ENCODE measurements at places on chromosomes 16 and 17.

DNA sequence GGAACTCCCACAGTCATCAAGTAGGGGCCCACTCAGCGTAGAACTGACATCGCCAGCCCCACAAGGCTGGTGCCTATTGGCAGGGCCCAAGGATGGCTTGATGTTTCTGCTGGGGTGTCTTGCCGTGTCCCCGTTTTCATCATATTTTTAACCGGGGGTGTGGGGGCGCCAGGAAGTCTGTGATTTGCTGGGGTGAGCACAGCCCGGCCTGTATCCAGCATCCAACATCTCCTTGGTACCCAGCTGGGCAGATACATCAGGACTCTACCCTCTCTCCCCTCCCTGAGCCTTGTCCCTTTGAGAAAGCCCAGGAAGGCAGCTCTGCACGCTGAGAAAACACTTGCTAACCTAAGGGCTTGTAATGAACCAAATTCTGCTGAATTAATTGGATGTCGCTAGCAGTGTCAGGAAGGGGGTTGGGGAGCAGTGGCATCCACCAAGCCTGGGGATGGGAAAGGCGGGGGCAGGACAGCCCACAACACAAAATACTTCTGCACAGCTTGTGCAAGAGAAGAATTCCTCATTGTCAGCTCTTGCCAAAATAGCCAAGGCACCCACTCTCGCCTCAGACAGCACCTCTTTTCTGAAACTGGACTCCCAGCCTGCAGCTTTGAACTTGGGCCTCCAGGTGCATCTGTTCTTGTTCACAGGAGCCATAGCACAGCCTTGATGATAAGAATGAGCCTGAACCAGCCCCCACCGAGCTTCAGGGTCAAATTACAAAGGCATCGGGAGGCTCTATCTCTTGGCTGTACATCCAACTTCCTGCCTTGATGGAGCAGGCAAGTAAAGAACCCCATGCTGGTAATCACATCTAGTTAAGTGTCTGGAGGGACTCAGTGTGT, 63.7 kb upstream of the LYRM9 start:
- no peak for DNase-seq

- no peak for DNase-seq
Observed at GRCh38 chr17:14741491-14741890, 440.6 kb downstream of the HS3ST3B1 start.

DNA sequence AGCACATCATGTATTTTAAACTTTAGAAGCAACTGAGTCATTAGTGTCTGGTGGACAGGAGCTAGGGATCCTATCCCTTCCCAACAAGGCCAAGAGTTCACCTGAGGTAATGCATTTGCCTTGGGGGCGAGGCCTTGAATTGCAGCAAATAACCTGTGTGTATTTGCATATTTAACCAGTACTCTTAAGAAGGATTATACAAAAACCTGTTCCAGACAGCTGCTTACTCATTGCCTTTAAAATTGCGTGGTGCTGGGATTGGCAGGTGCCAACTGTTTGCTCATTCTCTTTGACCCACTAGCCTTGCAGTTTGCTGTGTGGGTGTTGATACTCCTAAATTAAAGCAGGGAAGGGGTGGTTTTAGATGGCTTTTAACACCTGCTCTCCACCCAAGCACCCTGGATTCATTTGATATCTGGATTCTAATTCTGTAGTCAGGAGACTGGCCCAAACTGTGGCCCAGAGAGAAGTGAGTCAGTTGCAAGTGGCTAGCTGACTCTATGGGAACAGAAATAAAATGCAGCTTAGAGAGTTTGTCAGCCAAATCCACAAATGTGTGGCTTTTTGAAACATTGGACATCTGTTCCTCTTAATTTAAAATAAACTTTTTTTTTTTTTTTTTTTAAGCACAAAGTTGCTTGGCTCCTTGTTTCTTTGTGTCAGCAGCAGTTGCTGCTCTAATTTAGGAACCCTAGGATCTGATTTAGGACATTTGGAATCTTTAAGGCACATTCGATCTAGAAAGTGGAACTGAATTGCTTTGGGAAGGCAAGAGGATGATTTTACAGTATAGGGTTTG, 46.9 kb downstream of the TUBD1 start:
- DNase-seq, result no peak

DNA sequence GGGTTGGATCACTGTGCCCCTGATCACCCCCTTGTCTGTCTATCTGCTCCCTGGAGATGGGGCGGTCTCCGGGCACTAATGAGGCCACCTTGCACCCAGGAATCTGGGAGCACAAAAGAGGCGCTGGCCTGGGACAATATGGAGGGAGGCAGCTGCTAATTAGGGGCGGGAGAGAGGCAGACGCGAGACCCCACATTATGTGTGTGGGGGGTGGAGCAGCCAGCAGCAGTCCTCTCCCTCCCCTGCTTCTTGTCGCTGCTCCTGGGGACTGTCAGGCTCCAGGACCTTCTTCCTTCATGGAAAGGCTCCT, 324 bp upstream of the HCRT start:
- DNase-seq, result no peak

DNA sequence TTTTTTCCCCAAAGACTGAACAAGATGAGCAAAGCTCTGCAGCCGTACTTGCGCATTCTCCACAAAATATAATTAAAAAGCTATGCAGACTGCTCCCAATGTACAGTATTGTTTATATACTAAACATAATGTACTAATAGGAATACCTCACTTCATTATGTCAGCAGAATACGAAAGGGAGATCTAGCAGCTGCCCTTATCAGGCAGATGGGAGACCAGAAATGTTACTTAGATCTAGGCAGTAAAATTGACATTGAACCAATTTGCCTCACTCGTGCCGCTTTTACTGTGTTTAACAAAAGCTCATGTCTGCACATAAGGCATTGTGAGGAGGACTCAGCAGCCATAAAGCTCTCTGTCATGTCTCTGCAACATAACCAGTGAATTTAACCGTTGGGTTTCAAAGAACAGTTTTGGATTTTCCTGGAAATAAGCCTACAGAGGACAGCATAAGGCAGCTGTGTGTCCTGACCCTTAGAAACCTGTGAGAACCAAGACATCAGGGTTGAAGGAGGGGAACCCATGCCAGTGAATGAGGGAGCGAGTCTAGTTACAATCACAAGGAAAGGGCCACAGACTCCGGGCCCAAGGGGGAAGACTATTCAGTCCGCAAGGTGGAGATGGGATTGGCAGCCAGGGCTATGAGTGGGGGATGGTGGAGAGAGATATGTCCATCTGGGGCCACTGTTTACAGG, 71.4 kb downstream of the GNAO1 start:
- DNase-seq, result no peak

GRCh38 chr17:55314061-55314783, 49.5 kb downstream of the HLF start:
- DNase-seq, result no peak

DNA sequence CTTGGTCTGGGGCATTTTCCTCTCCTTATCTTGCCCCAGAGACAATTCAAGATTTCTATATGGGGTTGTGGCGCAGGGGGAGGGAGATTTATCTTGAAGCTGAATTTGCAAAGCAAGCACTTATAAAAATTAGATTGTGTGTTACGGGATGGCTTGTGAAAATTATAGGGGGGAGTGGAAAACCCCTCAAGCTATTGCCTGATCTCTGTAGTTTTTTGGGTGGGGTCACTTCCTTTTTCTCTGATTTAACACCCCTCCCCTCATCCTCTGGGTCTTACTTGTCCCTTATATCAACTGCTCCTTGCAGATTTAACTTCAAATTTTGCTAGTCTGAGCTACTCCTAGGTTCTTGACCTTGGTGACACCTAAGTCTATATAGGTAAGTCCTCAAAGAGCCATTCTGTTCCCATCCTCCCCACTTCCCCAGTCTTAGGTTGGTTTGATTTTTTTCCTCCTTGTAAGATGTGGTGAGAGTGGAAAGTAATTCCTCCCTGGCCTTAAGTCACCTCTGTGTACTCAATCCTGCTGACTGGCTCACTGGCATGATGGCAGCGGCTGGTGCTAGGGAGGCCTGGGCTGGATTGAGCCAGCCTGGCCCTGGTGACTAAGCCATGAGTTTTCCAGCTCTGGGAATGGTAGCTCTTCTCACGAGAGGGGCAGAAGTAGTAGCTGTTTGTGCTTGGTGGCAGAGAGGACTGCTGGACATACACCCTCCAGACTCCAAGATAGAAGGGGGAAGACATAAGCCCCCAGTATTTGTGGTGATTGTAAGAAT, 2.3 kb downstream of the ARL4D start:
- no peak for DNase-seq

DNA sequence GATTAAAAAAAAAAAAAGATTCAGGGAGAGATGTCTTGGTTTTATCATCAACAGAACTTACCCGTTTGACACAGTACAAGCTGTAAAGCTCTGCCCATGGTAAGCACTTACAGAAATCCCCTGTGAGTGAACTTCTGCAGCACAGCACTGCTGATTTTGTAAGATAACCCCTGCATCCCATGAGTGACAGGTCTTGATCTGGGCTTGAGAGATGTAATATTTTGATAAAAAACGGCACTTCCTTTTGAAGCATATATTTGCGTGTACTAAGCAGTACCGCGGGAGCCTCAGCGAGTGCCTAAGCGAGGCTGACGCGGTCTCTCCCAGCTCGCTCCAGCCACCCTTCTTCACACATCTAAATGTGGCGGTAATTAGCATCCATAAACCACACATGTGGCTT, 50.5 kb downstream of the IKZF3 start:
- DNase-seq, result no peak

DNA sequence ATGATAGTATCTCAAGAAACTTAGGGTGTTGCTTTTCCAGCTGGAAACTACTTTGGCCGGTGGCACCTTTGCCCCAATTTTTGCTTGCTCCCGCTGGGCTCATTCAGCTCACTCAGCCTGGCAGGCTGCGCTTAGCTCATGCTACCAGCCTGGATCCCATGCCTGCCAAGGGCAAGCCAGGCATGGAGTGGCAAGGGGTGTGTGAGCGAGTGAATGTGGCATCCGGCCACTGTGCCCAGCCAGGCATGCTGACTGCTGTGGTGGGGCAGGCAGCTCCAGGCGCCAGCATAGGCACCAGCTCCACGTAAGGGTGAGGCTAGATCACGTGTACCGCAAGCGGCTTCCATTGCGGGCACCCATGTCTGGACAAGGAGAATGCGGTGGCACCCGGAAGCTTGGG, 9.4 kb downstream of the B3GNT9 start:
- DNase-seq, result no peak

GRCh38 chr16:88077328-88078108, 126.3 kb downstream of the BANP start:
- no peak for DNase-seq

DNA sequence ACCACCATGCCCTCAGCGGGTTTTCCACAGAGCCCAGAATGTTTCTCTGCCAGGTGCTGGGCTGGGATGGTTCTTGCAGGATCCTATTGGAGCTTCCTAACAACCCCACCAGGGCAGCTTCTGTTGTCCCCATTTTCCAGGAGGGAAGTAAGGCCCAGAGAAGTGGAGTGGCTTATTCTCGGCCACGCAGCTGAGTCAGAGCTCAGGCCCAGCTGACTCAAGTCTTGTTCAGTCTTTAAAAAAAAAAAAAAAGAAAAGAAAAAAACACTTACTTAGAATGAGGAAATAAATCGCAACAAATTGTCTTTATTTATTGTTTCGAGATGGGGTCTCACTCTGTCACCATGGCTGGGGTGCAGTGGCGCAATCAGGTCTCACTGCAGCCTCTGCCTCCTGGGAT, 413.0 kb downstream of the CPPED1 start:
- DNase-seq, result no peak

- DNase-seq, result no peak
Observed at GRCh38 chr17:57494443-57494842, 238.1 kb downstream of the MSI2 start.

GRCh38 chr16:28573738-28574718, 20.3 kb downstream of the SGF29 start:
- no peak for DNase-seq

- no peak for DNase-seq
Observed at GRCh38 chr17:51427323-51427811, 167.0 kb downstream of the UTP18 start.

- no peak for DNase-seq
Observed at GRCh38 chr17:55492781-55493341, 18.4 kb downstream of the SMIM36 start.

DNA sequence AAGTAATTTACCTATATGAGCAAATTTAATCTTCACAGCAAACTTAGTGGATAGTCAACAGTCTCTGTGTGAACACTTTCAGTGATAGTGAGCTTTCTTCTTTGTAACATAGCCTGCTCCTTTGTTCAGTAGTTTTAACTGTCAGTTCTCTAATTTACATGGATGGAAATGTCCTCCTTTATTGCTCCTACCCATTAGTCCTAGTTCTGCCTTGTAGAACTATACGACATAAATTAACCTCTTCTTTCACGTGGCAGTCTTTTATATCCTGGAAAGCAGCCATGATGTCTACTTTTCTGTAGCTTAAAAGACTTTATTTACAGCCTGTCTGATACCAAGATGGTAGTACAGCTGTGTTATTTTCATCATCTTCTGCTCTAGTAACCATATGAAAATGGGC, 143.6 kb downstream of the TANC2 start:
- no peak for DNase-seq

- peak; percentile 83 for DNase-seq
Observed at GRCh38 chr16:3059041-3059722, 6.3 kb upstream of the IL32 start.

DNA sequence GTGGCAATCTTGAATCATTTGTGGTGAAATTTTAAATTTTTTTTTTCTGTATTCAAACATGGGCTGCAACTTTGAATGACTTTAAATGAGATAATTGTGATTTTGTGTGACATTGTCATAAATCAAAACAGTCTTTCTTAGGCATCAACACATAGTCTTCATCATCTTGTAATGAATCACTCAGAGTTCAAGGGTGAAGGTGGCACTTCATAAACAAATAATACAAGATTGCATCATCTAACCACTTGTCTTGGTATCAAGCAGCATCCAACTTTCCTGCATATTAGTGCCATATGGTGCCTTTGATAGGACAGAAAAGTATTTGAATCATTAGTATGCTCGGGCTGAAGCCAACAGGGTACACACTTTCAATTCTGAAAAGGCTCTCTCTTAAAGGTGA, 392.4 kb upstream of the GOT2 start:
- no peak for DNase-seq

DNA sequence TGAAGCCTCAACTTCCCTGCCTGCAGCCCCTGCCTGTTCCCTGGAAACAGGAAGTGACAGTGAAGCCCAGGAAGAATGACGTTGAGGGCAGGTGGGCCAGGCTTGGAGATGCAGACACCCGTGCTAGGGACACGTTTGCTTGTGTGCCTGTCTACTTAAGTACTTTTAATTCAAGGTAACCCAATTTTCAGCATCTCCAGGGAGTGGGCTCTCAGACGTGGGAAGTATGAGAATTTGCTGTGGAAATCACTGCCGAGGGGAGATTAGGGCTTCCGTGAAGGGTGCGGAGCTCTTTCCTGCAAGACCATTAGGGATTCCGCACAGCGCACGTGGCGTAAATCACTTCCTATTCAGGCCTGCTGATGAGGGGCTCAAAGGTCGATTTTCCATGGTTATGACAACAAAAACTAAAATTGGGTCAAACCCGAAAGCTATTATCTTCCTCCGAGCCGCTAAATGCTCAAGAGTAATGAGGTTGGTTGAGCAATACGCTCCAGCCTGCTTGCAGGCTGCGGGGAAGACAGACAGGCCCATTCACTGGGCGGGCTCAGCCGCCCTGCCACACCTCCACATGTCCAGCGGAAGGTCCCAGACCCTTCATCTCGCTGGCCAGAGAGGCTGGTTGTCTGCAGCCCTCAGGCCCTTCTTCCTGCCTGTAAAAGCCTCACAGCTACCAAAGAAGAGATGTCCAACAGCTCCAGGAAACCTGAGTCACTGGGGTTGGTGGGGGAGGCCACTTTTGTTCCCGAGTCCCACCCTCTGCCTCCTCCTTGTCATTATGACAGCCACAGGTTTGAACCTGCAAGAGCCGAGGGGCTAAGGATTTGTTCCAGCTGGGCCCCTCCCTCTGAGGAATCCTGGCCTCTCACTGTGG, 109.9 kb downstream of the RBFOX3 start:
- DNase-seq, result no peak

GRCh38 chr16:19815418-19815817, 69.2 kb downstream of the GPRC5B start:
- no peak for DNase-seq

Data from liver (tissue), 10 donors.